Esophagus squamous epithelium (tissue), 5 donors: ENCODE measurements at places on chromosomes 5 and 9.

- H3K4me1 ChIP-seq, result no peaks in the 10 kb centered on the region
- DNase-seq, result no peak
- no peaks in the 10 kb centered on the region for H3K36me3 ChIP-seq
Observed at GRCh38 chr5:87770601-87771121, 357.9 kb upstream of the CCNH start.

DNA sequence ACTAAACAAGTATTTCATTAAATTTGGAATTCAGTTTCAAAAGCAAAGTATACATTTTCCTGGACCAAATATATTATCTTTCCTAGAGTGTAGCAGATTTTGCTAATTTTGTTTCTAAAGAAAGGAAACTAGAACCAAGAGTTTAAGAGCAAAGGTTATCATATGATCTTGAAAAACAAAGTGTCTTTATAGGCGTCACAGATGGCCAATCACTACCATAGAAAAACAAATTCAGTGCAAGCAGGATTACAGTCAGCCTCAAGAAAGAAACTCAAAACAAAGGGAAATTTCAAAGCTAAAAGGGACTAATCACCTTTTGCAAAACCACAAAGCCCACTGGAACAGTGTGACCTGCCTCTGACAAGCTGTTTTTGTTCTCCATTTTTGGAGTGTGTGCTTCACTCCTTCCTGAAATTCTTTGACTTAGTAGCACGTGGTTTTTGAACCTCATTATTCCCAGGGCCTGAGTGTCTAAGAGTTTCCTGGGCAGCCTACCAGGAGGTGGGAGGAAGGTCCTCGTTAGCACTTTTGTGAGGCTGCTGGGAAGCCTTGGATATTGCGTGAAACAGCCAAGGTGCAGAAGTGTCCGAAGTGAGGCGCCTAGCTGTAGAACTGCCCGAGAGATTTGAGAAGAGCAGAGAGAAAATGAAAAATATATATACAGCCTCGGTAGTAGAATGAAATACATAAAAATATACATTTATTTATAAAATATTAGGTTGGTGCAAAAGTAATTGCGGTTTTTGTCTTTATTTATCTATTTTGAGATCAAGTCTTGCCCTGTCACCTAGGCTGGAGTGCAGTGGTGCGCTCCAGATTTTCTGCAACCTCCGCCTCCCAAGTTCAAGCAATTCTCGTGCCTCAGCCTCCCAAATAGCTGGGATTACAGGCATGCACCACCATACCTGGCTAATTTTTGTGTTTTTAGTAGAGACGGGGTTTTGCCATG, 246.1 kb downstream of the MARCHF11 start:
- H3K27me3 ChIP-seq, result no peaks in the 10 kb centered on the region
- no peaks in the 10 kb centered on the region for H3K4me1 ChIP-seq
- no peak overlapping the region for H3K27ac ChIP-seq
- H3K4me3 ChIP-seq, result no peak overlapping the region
- no peak for DNase-seq
- H3K36me3 ChIP-seq, result no peaks in the 10 kb centered on the region

DNA sequence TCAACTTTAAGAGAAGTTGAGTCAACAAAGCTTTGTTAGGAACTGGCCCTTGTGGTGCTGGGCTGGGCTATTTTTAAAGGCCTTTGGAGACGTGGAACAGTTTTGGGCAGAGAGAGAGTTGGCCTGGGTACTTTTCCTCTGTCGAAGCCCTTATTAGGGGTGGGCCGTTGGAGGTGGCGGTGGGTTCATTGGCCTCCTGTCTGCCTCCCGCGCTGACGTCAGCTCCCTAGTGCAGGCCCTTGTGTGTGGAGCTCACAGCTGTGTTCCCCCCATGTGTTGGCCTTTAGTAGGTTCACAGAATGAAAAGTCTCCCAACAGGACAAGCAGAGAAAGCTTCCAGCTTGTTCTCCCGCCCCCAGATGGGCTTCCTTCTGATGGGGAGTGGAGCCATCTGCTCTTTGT, 2.7 kb downstream of the NCS1 start:
- no peak overlapping the region for H3K4me3 ChIP-seq
- peaks cover 52% of the 10 kb centered on the region for H3K4me1 ChIP-seq
- no peak for DNase-seq
- no peaks in the 10 kb centered on the region for H3K36me3 ChIP-seq

DNA sequence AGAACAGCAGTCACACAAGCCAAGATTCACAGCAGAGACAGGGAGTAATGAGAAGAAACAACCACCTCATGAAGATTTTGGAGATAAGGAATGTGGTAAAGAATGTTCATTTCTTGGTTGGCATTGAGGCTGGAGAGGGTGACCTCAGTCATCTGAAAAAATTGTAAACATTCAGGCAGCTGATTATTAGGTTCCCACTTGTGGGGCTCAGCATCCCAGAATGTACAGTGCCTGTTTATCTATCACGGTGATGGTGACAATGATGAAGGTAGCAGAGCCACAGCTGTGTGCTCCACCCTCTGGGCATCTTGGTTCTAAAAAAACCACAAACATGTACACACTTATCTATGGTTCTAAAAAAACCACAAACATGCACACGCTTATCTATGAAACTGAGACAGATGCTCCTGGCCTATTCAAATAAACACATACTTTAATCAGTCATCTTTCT, 143.9 kb upstream of the MOCS2 start:
- no peaks in the 10 kb centered on the region for H3K36me3 ChIP-seq
- no peak overlapping the region for H3K27ac ChIP-seq
- no peak overlapping the region for H3K4me3 ChIP-seq
- H3K4me1 ChIP-seq, result no peaks in the 10 kb centered on the region
- no peaks in the 10 kb centered on the region for H3K27me3 ChIP-seq

- peaks cover 26% of the 10 kb centered on the region for H3K27me3 ChIP-seq
- no peak for DNase-seq
- peak overlapping the region; percentile 61 for H3K4me3 ChIP-seq
- peaks cover 30% of the 10 kb centered on the region for H3K4me1 ChIP-seq
Observed at GRCh38 chr9:121598965-121599871, 52.2 kb upstream of the DAB2IP start.

DNA sequence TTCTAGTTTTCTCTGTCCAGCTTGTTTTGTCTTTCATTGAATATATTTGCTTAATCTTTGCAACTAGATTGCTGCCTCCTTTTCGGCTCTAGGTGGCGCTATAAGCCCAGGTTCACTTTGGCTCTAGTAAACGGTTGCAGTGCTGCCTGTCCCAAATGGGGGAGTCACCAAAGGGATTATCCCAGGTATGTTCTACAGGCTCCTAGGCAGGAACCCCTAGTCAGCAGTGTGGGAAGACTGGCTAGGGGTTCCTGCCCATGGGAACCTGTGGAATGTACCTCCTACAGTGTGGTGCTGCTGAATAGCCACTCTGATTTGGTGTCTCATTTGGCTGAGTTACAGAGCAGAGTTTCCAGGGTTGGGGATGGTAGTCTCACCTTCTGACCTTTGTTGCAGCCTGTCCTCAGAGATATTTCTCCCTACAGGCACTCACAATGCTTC, 85.2 kb downstream of the ARSB start:
- H3K27me3 ChIP-seq, result no peaks in the 10 kb centered on the region
- no peak overlapping the region for H3K27ac ChIP-seq
- H3K36me3 ChIP-seq, result no peaks in the 10 kb centered on the region
- H3K4me3 ChIP-seq, result no peak overlapping the region
- DNase-seq, result no peak
- H3K4me1 ChIP-seq, result no peaks in the 10 kb centered on the region

GRCh38 chr5:170584003-170584402, 80.2 kb downstream of the KCNIP1 start:
- no peaks in the 10 kb centered on the region for H3K4me1 ChIP-seq
- no peak overlapping the region for H3K4me3 ChIP-seq
- DNase-seq, result no peak
- no peaks in the 10 kb centered on the region for H3K36me3 ChIP-seq

DNA sequence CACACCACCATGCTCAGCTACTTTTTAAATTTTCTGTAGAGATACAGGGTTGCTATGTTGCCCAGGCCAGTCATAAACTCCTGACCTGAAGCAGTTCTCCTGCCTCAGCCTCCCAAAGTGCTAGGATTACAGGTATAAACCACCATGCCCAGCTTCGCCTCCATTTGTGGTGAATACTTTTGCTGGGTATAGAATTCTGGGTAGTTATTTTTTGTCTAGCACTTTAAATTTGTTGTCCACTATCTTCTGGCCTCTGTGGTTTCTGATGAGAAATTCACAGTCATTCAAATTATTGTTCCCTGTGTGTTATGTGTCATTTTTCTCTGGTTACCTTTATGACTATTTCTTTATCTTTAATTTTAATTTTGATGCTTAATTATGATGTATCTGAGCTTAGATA, 57.7 kb upstream of the EXOC3 start:
- no peaks in the 10 kb centered on the region for H3K36me3 ChIP-seq
- H3K27me3 ChIP-seq, result no peaks in the 10 kb centered on the region
- no peak for DNase-seq
- H3K27ac ChIP-seq, result no peak overlapping the region

DNA sequence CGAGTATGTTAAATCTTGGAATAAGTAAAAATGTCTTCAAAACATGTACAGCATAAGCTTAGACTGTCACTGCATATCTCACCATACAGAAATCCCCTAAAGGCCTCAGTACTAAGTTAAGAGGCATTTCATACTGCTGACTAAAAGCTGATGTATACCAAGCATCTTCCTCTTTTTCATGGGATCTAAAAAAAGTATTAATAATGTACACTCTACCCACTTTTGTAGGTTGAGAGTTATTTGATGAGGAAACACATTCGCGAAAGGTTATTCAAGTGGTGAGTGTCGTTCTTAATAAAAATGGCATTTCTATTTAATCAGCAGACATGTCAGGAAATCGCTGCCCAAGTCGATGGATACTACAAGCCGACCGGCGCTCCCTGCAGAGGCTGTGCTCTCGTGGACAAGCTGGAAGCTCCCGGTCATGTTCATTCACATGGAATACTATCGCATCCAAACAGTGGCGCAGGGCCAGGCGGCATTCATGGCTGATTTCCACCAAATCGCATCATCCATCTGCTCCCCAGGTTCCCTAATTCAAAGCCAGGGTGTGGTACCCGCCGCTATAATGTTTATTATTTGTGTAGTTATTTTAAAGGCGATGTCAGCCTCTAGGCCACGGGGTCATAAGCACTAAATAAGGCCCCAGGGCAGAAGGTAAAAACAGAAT, 724 bp downstream of the SGTB start:
- H3K4me1 ChIP-seq, result peaks cover 7% of the 10 kb centered on the region
- peak overlapping the region; percentile 82 for H3K4me3 ChIP-seq
- no peaks in the 10 kb centered on the region for H3K27me3 ChIP-seq
- peak overlapping the region; percentile 85 for H3K27ac ChIP-seq
- DNase-seq, result no peak

GRCh38 chr9:20464242-20464641, 158.1 kb downstream of the MLLT3 start:
- no peak overlapping the region for H3K27ac ChIP-seq
- no peaks in the 10 kb centered on the region for H3K36me3 ChIP-seq
- no peak overlapping the region for H3K4me3 ChIP-seq
- DNase-seq, result no peak

DNA sequence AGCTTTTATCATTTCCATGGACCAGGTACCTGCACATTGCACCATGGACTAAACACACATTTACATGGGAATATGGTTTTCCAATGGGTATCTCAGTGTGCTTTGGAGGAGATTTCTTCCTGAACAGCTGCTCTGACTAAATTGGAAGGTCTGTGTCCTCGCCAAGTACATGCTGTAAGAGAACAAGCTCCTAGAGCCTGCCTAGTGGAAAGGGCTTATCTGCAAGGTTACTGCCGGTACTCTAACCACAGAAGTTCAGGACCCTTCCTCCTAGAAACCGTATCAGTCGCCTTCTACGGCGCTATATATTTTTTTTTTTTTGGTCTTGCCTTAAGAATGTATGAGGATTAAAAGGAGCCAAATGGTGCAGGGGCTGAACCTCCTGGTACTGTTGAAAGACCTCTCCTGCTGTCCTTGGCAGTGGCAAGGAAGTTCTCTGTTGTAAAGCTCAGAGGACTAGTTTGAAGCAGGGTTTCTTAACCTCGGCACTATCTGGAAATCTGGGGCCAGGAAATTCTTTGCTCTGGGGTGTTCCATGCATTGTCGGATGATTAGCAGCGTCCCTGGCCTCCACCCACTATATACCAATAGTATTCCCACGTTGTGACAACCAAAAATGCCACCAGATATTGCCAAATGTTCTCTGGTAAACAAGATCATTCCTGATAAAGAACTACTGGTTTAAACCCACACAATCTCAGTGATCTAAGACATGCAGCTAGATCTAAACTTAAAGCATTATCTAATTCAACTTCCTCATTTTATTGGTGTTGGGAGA, 107.4 kb downstream of the FBXO38 start:
- H3K27me3 ChIP-seq, result no peaks in the 10 kb centered on the region
- DNase-seq, result no peak

GRCh38 chr5:26847041-26847736, 191.2 kb downstream of the CDH9 start:
- DNase-seq, result no peak
- H3K4me1 ChIP-seq, result no peaks in the 10 kb centered on the region
- no peaks in the 10 kb centered on the region for H3K36me3 ChIP-seq
- H3K27ac ChIP-seq, result no peak overlapping the region
- H3K27me3 ChIP-seq, result no peaks in the 10 kb centered on the region
- no peak overlapping the region for H3K4me3 ChIP-seq

DNA sequence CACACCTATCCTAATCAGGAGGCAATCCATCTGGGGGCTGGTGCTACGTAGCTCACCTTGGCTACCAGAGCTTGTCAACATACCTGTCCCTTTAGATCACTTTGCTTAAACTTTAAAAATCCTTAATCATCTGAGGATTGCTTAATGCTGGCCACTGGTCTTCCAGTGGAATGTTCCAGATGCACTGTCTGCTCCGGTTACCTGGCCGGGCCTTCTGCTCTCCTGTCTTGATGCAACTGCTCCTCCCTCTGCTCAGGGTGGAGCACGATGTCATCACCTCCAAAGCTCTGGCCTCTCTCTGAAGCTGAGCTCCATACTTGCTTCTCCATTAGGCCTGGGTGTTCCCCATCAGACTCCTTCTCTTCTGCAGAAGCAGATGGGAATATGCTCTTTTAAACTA, 106.5 kb upstream of the OTULINL start:
- H3K4me1 ChIP-seq, result no peaks in the 10 kb centered on the region
- H3K36me3 ChIP-seq, result peaks cover 12% of the 10 kb centered on the region
- no peak overlapping the region for H3K4me3 ChIP-seq

DNA sequence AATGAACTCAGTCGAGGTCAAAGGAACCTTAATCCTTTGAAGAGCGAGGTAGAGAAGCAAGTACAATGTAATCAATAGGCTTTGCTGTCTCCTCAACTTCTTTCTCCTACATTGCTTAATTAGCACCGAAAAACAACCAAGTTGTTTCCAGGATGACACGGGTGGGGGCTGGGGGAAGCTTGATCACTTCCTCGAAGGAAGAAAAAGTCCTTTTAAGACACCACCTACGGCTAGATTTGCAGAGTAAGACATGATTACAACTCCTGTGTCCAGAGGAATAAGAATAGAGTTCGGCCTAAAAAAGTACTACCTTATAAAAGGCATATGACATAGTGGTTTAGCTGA, 811 bp upstream of the ARRDC3 start:
- no peaks in the 10 kb centered on the region for H3K27me3 ChIP-seq
- peak overlapping the region; percentile 98 for H3K27ac ChIP-seq
- H3K4me3 ChIP-seq, result peak overlapping the region; percentile 91
- DNase-seq, result no peak
